ENCODE measurements at places on chromosomes 2 and 18.

- no peak for DNase-seq
Observed at GRCh38 chr18:27632706-27633105, 447.6 kb upstream of the CHST9 start.

- no peak for DNase-seq
Observed at GRCh38 chr18:9984080-9984479, 70.3 kb downstream of the VAPA start.

GRCh38 chr2:37282746-37283145, 41.9 kb downstream of the PRKD3 start:
- no peak for DNase-seq

GRCh38 chr18:77033575-77033974, 99.0 kb downstream of the MBP start:
- no peak for DNase-seq

DNA sequence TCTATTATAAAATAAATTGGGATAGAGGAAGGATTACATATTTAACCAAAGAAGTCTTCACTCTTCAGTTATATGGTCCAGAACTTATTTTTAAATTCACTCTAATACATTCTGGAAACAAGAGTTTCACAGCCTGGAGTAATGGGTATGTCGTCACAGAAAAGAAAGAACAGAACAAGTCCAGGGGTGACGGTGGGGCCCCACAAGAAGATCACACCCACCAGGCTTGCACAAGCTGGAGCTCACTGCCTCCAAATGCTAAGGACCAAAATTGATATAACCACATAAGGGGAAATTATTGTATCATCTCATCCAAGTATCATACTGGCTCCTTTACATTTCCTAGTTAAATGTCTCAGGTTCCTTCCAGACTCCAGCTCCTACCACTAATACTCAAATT, 11.3 kb downstream of the LRPPRC start:
- no peak for DNase-seq

GRCh38 chr18:70423120-70423519, 134.3 kb downstream of the SOCS6 start:
- DNase-seq = no peak

- DNase-seq = no peak
Observed at GRCh38 chr2:180115675-180116074, 108.6 kb upstream of the CWC22 start.
